ENCODE measurements at places on chromosomes 3 and 15.

DNA sequence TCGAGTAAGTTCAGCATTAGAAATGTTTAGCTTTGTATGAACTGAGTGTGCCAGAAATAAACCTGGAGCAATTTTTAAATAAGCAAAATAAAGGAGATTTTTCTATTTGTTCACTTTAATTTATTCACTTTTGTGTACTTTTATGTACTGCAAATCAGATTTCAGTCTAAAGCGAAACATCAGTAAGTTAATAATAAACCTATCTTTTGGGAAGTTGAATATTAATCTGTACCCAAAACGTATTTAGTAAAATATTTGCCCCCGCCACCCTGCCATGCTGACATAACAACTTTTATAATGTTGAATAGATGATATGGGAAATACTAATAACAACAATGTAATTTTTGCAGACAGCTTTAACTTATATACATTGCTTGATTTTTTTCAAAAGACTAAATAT is 230.0 kb downstream of the CDIN1 start:
- no peak for DNase-seq

- DNase-seq: no peak
These were observed 152.5 kb upstream of the P2RY1 start for GRCh38 chr3:152682477-152682876.

- no peak for DNase-seq
These were observed 207.9 kb downstream of the LPP start for GRCh38 chr3:188361888-188362287.

GRCh38 chr3:151462278-151462780 is 1.5 kb upstream of the IGSF10 start:
- no peak for DNase-seq

DNA sequence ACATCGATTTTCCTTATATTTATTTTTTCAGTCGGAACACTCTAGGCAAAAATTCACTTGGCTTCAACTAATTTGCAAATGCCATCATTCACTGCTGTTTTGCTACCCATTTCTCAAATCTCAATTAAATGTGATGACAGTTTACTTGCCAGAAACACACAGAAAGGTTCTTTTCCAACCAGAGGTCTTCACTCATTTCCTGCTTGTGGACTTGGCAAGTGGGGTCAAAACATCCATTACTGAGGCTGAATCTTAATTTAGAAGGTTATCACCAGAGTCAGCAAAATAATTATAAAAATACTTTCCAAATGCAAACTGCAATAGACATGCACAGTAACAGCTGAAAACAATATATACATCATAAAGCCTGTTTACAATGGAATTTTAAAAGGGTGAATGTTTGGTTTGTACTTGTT is 625.4 kb upstream of the TBL1XR1 start:
- DNase-seq: no peak

- no peak for DNase-seq
These were observed 55.1 kb downstream of the EXOG start for GRCh38 chr3:38551026-38551832.

DNA sequence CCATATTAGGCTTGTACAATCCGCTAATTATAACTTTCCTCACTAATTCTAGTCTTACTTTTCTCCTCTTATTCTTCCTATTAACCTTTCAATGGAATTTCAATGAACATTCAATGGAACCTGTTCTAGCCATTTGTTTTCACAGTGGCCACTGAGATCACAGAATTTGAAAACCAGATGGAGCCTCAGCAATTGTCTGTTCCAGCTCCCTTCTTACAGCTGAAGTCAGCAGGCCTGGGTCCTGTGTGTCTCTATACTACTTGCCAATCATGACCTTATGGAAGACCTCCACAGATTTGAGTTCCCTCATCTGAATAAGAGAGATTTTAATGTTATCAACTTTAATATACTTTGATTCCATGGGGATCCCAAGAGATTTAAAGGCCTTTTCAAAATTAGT is 36.6 kb downstream of the TJP1 start:
- DNase-seq: no peak

GRCh38 chr3:14471016-14471415 is 68.6 kb downstream of the SLC6A6 start:
- DNase-seq: no peak

- no peak for DNase-seq
These were observed 239.3 kb downstream of the DTWD1 start for GRCh38 chr15:49860101-49860500.
